Lung (tissue), 17 donors: ENCODE measurements at places on chromosomes 13 and 19. TPM values are rescaled to one million over a fixed set of nuclear protein-coding genes. Genes with fewer than 3 reads are reported as not detected.

IZUMO4 gene
- 6.1 TPM for polyA plus RNA-seq

- no peak for DNase-seq
These were observed 136.8 kb downstream of the MIPEP start for GRCh38 chr13:23752111-23753001.

DNA sequence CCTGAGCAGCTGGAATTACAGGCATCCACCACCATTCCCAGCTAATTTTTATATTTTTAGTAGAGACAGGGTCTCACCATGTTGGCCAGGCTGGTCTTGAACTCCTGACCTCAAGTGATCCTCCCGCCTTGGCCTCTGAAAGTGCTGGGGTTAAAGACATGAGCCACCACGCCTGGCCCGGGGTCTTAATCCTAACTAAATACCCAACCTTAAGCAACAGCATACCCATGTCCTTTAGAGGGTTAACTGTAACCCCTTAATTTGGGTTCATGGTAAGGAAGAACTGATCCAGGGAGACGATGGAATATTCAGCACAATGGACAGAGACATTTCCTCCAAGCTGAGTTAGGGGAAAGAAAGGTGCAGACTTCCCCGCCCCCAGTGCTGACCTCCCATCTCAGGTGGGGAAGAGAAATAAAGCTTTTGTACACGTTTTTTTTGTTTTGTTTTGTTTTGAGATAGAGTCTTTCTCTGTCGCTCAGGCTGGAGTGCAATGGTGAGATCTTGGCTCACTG, 8.7 kb upstream of the GALP start:
- DNase-seq = no peak

ZNF506 gene
- 4.6 TPM for polyA plus RNA-seq

CEACAM3 gene
- polyA plus RNA-seq = 21.9 TPM

DNAAF3 gene
- polyA plus RNA-seq = 11.0 TPM

ZSCAN4 gene
- polyA plus RNA-seq = 0.14 TPM
